Activated T-helper 2 cell treated with anti-CD3 and anti-CD28 coated beads, Interferon-gamma antibody, Interleukin-2, Interleukin-4, amounts not matched to agents 10 μg/mL and 5 μg/mL and 100 μg/mL, durations not matched to agents 14 hours and 24 hours and 36 hours (primary cell): ENCODE measurements at places on chromosomes 11 and 22. TPM values are rescaled to one million over a fixed set of nuclear protein-coding genes. Genes with fewer than 3 reads are reported as not detected.

The HEPACAM gene
- total RNA-seq: not detected in 2 replicates

The KRTAP5-9 gene
- not detected in 2 replicates for total RNA-seq

The HTR3B gene
- not detected in 2 replicates for total RNA-seq

- DNase-seq: no peak
Measured at GRCh38 chr22:31333641-31334040, 12.5 kb downstream of the PATZ1 start.

- DNase-seq: no peak
Measured at GRCh38 chr11:65981101-65981740, 19.7 kb downstream of the SART1 start.

DNA sequence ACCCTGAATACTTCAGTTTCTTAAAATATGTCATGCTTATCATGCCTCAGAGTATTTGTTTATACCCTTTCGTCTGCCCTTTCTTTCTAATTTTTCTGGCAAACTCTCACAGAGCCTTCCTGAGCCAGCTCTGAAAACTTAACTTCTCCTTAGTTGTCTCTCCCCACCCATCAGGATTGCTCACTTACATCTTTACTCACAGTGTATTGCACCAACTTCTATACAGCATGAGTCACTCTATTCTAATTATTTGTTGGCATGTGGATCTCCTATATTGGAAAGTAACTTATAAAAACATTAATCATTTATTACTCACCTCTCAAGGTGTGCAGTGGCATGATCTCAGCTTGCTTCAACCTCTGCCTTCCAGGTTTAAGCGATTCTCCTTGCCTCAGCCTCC lies 114.9 kb downstream of the FANCF start:
- no peak for DNase-seq
